ENCODE measurements at places on chromosomes 7 and 10.

GRCh38 chr7:122896509-122896908 lies 10.2 kb upstream of the CADPS2 start:
- DNase-seq, result no peak

DNA sequence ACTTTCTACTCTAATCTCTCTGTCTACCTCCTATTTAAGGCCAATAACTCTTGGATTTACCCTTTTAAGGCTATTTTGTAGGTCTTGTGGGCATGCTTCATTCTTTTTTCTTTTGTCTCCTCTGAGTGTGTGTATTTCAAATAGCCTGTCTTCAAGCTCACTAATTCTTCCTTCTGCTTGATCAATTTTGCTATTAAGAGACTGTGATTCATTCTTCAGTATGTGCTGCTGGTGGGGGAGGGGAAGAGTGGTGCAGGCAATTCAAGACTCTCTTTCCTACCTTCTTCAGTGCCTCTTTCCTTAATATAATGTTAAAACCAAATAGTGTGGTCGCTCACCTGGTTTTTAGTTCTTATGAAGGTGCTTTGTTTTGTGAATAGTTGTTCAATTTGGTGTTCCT lies 20.0 kb downstream of the ABCB1 start:
- DNase-seq, result no peak

DNA sequence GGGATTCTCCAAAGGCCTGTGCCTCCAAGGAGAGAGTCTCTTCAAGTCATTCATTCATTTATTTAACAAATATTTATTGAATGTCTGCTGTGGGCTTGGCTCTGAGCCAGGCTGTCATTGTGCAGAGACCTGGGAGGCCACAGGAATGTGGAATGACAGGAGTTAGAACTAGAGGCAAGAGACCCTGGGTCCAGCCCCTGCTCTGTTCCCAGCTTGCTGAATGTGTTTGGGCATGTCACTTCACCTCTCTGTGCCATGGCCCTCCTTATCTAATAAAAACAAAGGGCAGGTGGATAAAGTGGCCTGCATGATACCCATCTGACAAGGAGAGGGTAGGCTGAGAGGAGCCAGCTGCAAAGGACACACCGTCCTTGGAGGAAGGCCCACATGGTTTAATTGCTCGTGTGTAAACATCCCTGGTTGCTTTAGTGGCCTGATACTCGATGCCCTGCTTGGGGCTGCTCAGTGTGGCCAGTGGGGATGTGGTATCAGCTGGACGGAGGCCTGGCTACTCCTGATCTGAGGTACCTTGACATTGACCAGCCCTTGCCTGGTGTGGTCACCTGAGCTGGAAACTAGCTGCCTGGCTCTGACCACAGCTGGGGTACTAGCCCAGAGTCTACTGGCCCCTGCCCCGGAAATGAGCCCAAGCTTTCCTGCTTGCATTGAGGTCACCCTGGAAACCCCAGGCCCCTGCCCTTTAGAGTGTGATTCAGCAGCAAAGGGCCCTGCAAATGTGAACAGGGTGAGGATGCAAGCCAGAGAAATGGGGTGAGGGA lies 116.2 kb downstream of the CDH23 start:
- no peak for DNase-seq

- DNase-seq, result no peak
Observed at GRCh38 chr7:148173369-148173768, 417.2 kb upstream of the C7orf33 start.

- DNase-seq, result no peak
Observed at GRCh38 chr10:49162761-49163310, 25.4 kb downstream of the TMEM273 start.

DNA sequence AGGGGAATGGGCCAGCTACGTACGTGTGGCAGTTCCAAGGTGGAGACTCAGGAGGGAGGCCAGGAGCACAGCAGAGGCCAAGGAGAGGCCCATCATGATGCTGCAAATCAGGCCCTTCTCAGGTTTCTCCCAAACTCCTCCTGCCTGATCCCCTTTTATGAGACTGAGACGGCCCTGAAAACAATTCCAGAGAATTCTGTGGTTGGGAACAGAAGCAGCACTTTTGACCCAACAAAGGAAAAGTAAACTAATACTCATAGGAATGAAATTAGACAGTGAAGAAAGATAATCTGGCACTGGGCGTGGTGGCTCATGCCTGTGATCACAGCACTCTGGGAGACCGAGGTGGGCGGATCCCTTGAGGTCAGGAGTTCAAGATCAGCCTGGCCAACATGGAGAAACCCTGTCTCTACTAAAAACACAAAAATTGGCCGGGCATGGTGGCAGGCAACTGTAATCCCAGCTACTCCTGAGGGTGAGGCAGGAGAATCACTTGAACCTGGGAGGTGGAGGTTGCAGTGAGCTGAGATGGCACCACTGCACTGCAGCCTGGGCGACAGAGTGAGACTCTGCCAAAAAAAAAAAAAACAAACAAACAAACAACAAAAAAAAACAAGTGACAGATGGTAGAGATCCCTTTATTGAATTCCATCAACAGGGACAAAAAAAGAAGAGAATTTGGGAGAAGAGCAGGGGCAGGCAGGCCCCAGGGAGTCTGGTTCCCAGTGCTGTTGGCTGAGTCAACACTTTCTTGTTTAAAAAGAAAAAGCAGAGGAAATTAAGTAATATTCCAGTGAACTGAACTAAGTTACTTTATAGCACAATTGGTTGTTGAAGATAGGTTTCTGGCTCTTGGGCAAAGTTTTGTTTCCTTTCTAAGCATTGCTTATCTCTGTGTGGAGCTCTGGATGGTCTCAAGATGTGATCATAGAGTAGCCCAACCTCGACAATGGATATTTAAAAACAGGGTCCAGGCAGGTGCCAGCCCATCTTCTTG lies at the start of gene CCL26:
Gene CCL26, minus strand, starts transcription at position 131 of the 997 bp plus-strand sequence. Its CDS starts 35 bp downstream, at position 96.
- DNase-seq, result no peak

DNA sequence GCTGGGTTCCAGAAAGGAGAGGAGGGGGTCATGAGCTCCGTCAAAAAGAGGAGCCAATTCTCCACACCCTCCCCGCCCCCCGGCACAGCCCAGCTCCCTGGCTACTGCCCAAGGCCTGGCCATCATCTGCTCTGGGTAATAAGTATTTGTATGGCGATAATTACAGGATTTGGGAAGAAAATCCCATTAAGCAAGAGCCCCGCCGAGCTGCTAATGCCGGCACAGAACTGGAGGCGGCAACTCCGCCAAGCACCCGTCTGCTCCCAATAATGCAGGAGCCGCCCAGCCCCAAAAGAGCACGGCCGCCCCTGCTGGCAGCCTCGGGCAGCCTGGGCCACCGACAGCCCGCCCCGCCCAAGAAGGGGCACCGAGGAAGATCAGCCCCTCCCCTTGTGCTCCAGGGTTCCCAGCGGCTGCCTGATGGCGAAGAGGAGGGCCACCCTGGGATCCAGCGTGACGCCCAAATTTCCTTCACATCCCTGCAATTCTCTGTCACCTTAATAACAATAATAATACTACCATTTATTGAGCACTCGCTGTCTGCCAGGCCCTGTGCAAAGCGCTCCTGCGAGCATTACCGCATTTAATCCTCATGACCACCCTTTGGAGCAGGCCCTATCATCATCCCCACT lies 5.9 kb downstream of the SLIT1 start:
- DNase-seq, result peak; percentile 19

GRCh38 chr7:38311329-38311937 lies 38.0 kb upstream of the TARP start:
- peak; percentile 43 for DNase-seq

GRCh38 chr10:122990278-122990677 lies 10.1 kb downstream of the PSTK start:
- no peak for DNase-seq

DNA sequence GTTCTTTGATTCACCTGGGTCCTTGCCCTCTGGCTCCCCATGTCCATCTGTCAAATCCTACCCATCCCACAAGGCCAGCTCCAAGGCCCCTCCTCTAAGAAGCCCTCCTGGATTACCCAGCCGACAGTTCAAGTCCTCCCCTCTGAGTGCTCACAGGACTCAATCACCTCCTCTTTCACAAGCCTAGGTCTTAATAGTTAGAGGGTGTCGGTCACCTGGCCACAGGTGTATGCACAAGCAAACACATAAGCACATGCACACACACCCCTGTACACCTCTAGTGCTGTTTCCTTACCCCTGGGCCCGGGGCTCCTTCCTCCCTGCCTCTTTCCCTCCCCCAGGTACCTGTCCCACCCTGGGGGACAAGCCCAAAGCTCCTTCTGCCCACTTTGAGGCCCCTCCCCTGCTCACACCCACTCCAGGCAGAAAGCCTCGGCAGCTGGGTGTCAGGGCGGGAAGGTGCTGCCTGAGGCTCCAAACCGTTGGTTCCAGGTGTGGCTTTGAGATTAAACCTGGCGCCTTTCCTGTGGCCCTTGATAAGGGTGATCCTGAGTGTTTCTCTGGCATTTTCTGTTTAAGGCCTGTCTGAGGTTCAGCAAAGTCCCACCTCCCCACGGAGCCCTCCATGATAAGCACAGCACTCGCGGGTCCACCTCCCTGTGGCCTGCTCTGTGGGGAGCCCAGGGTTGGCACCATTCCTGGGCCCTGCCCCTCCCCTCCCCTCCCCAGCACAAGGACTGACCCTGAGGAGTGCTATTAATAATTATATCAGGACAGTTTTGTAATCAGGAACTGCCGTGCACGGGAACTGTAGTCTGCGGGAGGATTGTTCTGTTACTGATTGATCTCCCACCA lies 14.6 kb upstream of the AQP1 start:
- no peak for DNase-seq

- no peak for DNase-seq
Observed at GRCh38 chr10:33635967-33636515, 301.6 kb upstream of the NRP1 start.

GRCh38 chr7:24328894-24329293 lies 44.9 kb downstream of the NPY start:
- no peak for DNase-seq

DNA sequence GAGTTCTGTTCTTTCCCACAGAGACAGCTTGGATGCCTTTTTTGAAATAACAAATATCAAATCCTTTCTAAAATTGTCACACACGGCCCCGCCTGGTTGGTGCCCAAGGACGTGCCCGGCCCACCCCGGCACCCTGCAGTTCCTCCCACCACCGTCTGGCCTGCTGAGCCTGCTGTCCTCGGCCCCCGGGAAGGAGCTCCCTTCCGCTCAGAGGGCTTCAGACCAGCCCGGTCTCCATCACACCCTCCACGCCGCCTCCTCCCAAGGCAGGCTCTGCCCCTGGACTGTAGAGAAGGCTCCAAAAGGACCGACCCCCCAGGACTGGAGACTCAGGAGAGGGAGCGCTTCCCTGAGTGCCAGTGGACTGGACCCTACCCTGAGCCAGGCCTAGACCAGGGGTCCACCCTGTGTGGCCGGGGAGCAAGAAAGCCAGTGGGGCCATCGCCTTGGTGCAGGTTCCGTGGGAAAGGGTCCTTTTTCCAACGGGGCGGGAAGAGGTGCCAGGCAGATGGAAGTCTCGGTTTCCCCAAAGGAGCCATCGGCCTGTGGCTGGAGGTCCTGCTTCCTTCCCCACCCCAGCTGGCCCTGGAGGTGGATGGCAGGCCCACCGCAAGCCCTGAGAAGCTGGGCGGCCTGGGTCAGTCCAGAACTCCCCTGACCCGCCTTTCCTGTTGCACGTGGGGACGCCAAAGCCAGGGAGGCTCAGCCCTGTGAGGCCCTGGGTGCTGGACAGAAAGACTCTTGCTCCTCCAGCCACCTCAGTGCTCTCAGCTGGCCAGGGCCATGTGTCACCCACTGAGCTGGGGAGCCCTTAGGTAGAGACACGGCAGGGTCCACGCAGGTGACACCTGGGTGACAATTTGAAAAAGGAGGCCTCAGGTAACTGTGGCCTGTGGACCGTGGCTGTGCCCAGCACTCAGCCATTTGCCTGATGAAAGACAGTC lies 69.8 kb downstream of the PWWP2B start:
- no peak for DNase-seq

DNA sequence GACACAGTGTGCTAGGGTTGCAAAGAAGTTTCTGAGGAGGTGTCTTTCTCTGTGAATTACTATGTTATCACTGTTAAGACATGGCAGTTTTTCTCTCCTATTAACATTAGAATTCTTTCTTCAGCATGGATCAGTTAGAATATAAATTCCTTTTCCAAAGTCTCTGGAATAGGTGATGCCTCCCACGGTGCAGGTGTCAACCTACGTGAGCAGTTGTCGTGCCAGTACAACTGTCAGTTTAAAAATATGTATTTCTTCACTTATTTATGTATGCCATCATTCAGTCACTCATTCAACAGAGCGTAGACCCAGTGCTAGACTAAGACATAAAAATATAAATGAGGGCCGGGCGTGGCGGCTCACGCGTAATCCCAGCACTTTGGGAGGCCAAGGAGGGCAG lies 83.5 kb downstream of the TACC2 start:
- DNase-seq, result no peak

- DNase-seq, result no peak
Observed at GRCh38 chr10:75860009-75860408, 428.6 kb downstream of the LRMDA start.

GRCh38 chr7:55132550-55132889 lies 113.7 kb downstream of the EGFR start:
- DNase-seq, result no peak

DNA sequence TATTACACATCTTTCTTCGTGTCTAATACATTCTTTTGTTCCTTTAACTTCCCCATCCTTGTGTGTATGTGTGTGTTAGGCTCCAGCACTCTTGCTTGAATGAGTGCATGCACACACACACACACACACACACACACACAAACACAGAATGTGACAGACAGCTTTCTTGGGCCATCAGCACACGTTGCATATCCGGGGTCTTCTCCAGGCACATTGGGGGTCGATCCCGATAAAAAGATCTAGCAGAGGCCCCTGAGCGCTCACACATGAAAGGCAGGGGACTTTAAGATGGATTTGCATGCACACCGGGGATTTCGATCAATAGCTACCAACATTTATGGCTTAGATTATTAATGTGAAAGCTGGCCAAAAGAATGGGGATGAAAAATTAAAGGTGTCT lies 4.5 kb downstream of the SKIDA1 start:
- no peak for DNase-seq

DNA sequence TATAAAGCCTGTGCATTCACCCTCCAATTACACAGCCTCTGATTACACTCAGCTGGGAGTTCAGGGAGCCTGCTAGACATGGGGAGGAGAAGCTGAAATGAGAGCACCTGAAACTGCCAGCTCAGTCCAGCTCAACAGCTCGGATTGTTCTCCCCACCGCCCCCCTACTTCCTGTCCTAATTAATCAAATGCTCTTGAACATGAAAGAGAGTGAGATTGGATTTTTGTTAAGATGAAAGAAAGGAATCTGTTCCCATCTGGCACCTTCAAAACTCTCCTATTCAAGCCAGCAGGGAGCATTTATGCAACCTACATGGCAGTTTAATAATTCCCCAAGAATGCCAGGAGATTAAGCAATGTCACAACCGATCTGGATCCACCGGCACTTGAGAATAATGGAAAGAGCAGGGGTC lies 98.0 kb downstream of the NPSR1 start:
- DNase-seq, result no peak

GRCh38 chr10:14648005-14648765 lies 126.5 kb downstream of the FAM107B start:
- DNase-seq, result peak; percentile 10
